ENCODE measurements at places on chromosomes 5 and 9. TPM values are rescaled to one million over a fixed set of nuclear protein-coding genes. Genes with fewer than 3 reads are reported as not detected.

DNA sequence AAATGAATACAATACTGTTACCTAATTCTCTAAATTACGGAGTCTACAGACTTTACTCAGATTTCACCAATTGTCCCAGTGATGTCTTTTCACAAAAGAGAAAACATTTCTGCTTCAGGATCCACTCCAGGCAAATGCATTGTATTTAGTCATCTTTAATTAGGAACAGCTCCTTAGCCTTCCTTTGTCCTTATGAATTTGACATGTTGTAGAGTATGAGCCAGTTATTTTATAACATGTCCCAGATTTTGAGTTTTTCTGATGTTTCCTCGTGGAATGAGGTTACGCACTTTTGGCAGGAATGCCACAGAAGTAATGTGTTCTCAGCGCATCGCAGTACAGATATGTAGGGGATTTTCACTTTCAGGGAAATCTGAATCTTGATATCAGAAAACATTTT lies 10.5 kb downstream of the HABP4 start:
- no peak overlapping the region for H3K27ac ChIP-seq
- H3K27me3 ChIP-seq, result no peaks in the 10 kb centered on the region
- no peaks in the 10 kb centered on the region for H3K36me3 ChIP-seq
- no peak for DNase-seq
- no peaks in the 10 kb centered on the region for H3K4me1 ChIP-seq

Gene TNC
- total RNA-seq, result 31.5 TPM

Gene PDZD2
- total RNA-seq, result 4.4 TPM

DNA sequence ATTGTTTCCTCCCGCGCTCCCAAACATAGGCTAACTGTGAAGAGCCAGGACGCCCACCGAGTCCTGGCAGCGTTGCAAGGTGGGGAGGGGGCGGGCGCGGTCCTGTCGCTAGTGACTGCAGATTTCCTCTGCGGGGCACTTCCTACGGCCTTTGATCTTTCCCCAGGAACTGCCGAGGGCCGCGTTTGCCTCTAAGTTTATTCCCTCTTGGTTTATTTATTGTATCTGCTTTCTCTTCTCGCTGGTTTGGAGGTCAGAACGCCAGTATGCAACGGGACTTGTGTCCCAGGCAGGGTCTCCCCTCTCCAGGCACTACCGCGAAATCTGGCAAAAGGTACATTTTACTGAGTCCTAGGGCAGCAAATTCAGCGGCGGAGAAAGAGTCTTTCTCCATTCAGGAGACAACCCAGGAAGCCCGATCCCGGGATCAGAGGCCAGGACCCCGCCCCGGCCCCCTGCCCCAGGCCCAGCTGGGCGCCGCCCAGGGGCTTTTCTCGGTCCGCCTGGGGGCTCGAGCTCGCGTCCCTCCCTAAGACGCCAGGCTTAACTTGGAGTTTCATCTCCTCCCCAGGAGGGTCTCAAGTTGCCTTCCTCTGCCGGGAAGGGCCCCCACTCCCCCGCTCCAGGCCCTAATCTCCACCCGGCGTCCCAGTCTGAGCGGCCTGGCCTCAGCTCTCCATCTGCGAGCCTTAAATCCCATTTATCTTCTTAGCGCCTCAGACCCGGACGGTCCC lies 884 bp upstream of the EGFLAM start:
- no peak for DNase-seq
- no peaks in the 10 kb centered on the region for H3K36me3 ChIP-seq
- H3K4me3 ChIP-seq, result no peak overlapping the region
- H3K4me1 ChIP-seq, result no peaks in the 10 kb centered on the region

DNA sequence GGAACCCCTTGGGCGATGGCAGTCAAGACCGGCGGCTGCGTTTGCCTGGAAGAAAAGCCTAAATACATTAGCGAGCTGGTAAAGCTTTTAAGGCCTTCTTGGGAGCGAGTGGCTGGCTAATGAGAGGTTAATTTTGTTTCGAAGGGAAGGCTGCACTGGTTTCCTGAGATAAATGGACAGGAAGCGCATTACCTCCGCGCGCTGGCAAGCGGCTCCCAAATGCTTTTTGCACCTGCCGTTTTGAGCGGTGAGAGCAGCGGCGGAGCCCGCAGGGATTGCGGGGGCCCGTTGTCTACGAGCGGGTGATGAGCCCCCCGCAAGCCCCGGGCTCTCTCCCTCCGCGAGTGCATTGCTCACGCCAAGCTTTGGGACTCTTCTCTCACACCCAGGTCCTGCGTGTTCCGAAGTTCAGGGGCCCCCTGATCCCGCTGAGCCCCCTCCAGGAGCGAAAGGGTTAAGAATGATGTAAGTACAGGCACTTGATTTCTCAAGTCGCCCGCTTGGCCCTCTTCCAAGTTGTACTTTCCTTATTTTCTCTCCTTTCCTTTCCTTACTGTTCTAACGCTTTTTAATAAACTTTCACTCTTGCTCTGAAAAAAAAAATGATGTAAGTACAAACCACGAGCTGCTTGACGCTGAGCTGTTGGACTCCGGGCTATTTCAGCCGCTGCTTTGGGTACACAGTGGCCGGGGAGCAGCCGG lies 3.1 kb upstream of the RGMB start:
- peak overlapping the region; percentile 47 for H3K4me3 ChIP-seq
- no peaks in the 10 kb centered on the region for H3K36me3 ChIP-seq
- DNase-seq, result peak; percentile 59
- H3K27ac ChIP-seq, result peak overlapping the region; percentile 60
- peaks cover 77% of the 10 kb centered on the region for H3K27me3 ChIP-seq

DNA sequence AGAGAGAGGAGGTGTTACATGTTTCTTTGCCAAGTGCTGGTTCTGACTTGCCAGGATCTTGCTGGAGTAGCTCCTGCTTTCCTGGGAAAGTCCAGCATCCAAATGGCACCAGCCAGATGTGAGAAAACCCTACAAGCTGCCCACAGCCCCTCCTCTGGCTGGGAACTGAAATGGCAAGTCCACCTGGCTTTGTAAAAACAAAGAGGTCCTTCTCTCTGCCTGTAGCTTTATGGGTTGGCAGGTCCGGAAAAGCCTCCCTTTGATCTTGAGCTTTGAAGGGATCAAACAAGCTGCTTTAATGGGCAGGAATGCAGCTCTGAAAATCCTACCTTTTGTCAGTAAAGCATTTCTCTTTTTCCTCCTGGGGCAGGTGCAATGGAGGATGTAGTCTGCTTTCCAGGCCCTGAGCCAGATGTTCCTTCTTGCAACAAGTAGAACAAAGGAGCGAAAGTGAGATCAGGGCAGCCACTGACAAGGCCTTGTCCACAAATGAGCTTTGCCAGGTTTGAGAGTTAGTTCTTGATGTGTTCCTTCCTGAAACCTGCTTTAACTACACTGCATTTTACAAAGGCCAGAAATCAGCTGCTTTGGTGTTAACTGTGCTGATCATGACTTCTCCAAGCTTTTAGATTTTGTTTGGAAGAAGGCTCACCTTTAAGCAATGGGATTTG lies 456.7 kb downstream of the ZNF608 start:
- DNase-seq, result no peak
- no peaks in the 10 kb centered on the region for H3K36me3 ChIP-seq
- no peaks in the 10 kb centered on the region for H3K4me1 ChIP-seq
- no peak overlapping the region for H3K4me3 ChIP-seq

Gene MAPK9
- 20.3 TPM for total RNA-seq

Gene TPPP
- total RNA-seq, result 0.24 TPM

- H3K4me3 ChIP-seq, result no peak overlapping the region
- H3K36me3 ChIP-seq, result no peaks in the 10 kb centered on the region
- H3K27me3 ChIP-seq, result no peaks in the 10 kb centered on the region
Observed at GRCh38 chr9:15333376-15333881, 26.4 kb upstream of the TTC39B start.

Gene SHISAL2B
- not detected for total RNA-seq

GRCh38 chr5:56671571-56671970 lies 143.8 kb upstream of the MAP3K1 start:
- H3K27me3 ChIP-seq, result no peaks in the 10 kb centered on the region
- no peaks in the 10 kb centered on the region for H3K36me3 ChIP-seq
- H3K27ac ChIP-seq, result no peak overlapping the region
- no peak overlapping the region for H3K4me3 ChIP-seq
- DNase-seq, result no peak

GRCh38 chr5:10262121-10262774 lies 12.2 kb downstream of the CCT5 start:
- no peaks in the 10 kb centered on the region for H3K27me3 ChIP-seq
- H3K27ac ChIP-seq, result no peak overlapping the region
- H3K36me3 ChIP-seq, result peaks cover 84% of the 10 kb centered on the region

GRCh38 chr9:136823136-136824046 lies 15.6 kb downstream of the RABL6 start:
- DNase-seq, result no peak
- H3K27ac ChIP-seq, result no peak overlapping the region
- H3K36me3 ChIP-seq, result peaks cover 47% of the 10 kb centered on the region
- no peak overlapping the region for H3K4me3 ChIP-seq

DNA sequence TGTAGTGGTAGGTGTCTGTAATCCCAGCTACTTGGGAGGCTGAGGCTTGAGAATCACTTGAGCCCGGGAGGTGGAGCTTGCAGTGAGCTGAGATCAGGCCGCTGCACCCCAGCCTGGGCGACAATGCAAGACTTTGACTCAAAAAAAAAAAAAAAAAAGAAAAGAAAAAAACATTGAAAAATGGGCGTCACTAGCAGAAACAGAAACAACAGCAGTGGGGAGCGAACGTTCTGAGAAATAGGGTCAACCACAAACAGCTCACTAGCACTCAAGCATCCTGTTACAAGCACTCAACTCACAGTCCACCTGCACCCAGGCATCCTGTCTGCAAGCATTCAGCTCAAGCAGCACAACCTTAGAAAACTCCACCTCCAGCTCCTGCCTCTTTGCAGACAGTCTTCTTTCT lies 17.2 kb downstream of the TRIM14 start:
- no peak overlapping the region for H3K4me3 ChIP-seq
- DNase-seq, result peak; percentile 98
- H3K27me3 ChIP-seq, result no peaks in the 10 kb centered on the region
- H3K27ac ChIP-seq, result peak overlapping the region; percentile 96
- peaks cover 4% of the 10 kb centered on the region for H3K36me3 ChIP-seq

- H3K4me1 ChIP-seq, result no peaks in the 10 kb centered on the region
- H3K27me3 ChIP-seq, result no peaks in the 10 kb centered on the region
- no peak overlapping the region for H3K27ac ChIP-seq
- no peak overlapping the region for H3K4me3 ChIP-seq
- no peak for DNase-seq
- peaks cover 26% of the 10 kb centered on the region for H3K36me3 ChIP-seq
Observed at GRCh38 chr5:43148417-43148816, 27.7 kb downstream of the ZNF131 start.

Gene WNK2
- 12.5 TPM for total RNA-seq

DNA sequence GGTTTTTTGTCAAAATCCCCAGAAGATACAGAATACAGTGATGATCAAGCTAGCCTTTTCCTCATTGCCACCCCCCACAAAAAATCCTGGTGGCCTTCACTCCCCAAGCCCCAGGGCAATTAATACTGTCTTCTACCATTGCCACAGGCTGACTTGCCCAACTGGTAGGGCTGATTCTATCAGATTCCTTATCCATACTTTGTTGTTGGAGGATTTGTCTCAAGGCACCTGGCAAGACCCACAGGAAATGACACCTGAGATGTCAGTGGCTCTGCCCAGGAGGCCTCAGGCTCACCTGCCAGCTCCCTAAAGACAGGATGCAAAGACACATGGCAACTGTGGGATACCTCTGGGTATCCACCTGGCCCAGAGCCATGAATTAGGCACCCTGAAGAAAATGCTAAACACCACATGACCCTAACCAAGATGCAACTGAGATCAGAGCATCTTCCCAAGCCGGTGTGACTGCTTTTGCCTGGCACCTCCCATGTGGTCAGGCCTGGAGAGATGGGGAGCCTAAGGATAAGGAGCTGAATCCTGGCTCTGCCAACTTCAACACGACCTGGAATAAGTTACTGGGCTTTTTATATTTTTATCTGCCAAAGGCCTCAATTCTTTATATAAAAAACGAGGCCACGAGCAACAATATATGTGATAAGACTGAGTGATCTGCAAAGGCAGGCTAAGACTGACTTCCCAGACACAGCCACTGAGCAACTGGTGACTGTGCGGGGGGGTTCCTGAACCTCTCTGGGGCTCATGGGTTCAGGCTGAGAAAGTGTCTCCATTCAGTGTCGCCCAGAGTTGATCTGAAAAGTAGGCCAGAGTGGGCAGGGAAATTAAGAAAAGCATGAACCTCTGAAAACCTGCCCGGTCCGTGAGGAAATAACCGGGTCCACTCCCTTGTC lies 944 bp downstream of the ATOX1 start:
- H3K4me3 ChIP-seq, result peak overlapping the region; percentile 84
- no peaks in the 10 kb centered on the region for H3K27me3 ChIP-seq
- peak; percentile 42 for DNase-seq
- peaks cover 14% of the 10 kb centered on the region for H3K4me1 ChIP-seq
- H3K27ac ChIP-seq, result peak overlapping the region; percentile 22

Gene BARX1
- 0.14 TPM for total RNA-seq

DNA sequence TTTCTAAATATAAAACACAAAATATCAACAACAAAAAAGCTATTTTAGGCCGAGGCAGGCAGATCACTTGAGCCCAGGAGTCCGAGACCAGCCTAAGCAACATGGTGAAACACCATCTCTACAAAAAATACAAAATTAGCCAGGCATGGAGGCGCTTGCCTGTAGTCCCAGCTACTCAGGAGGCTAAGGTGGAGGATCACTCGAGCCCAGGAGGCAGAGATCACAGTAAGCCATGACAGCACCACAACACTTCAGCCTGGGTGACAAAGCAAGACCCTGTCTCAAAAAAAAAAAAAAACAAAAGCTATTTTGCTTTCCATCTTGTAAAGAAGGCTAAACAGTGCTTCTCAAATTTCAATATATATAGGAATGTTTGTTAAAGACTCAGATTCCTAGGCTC lies 11.3 kb downstream of the C5orf15 start:
- DNase-seq, result no peak
- no peak overlapping the region for H3K27ac ChIP-seq
- no peaks in the 10 kb centered on the region for H3K4me1 ChIP-seq

Gene CDH6
- total RNA-seq, result 0.66 TPM

Gene FOXD4
- 0.38 TPM for total RNA-seq

- no peak overlapping the region for H3K4me3 ChIP-seq
- no peak for DNase-seq
- no peak overlapping the region for H3K27ac ChIP-seq
Observed at GRCh38 chr5:6159832-6160430, 218.4 kb downstream of the MED10 start.

GRCh38 chr5:83564069-83564749 lies 92.7 kb downstream of the VCAN start:
- DNase-seq, result peak; percentile 29
- H3K4me3 ChIP-seq, result no peak overlapping the region
- no peaks in the 10 kb centered on the region for H3K4me1 ChIP-seq
- no peaks in the 10 kb centered on the region for H3K36me3 ChIP-seq

Gene PCDHA13
- total RNA-seq, result under 0.01 TPM

GRCh38 chr9:137463931-137464290 lies 4.8 kb upstream of the NSMF start:
- no peak overlapping the region for H3K4me3 ChIP-seq
- H3K36me3 ChIP-seq, result no peaks in the 10 kb centered on the region
- no peak overlapping the region for H3K27ac ChIP-seq
- peaks cover 45% of the 10 kb centered on the region for H3K4me1 ChIP-seq
- peaks cover 11% of the 10 kb centered on the region for H3K27me3 ChIP-seq

DNA sequence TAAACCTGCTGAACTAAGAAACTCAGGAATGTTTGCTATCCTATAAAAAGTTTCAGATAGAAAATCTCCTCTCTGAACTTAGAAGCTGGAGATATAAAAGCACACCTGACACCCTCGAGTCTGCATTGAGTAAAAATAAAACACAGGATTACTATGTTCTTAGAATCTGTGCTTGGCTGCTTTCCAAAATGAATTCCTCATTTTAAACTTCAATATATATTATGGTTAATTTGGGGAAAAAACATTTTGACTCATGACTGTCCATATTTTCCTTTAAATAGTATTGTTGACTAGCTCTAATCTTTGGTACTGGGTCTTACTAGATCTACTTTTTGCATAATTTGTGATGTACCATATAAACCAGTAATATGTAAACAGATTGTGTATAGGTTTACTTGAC lies 36.7 kb downstream of the FBXW2 start:
- no peak overlapping the region for H3K27ac ChIP-seq
- no peak overlapping the region for H3K4me3 ChIP-seq
- DNase-seq, result no peak
- peaks cover 25% of the 10 kb centered on the region for H3K36me3 ChIP-seq
- no peaks in the 10 kb centered on the region for H3K27me3 ChIP-seq

Gene MBLAC2
- total RNA-seq, result 3.0 TPM
